ENCODE measurements at places on chromosomes 11 and 22.
A peak's percentile ranks its signal among the peaks of the same experiment; 100 is the strongest.

DNA sequence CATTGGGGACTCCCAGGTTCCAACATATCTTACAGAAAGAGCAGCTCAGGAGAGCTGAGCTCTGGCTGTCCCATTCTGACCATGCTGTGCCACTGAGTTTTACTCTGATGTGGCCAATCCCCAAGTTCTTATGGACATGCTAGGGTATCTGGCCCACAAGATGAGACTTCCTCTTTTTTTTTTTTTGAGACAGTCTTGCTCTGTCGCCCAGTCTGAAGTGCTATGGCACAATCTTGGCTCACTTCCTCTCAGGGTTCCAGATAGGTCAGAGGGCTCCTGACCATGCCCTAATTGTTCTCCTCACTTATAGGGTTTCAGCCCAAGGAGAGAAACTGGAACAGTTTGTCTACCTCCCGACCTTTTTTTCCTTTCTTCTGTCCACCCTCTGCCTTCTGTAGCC lies 152.3 kb upstream of the CCDC90B start:
- DNase-seq = no peak

- no peak for DNase-seq
Observed at GRCh38 chr11:115659061-115659963, 155.1 kb upstream of the CADM1 start.

GRCh38 chr11:116379185-116379828 lies 393.5 kb downstream of the BUD13 start:
- peak; percentile 1 for DNase-seq

- no peak for DNase-seq
Observed at GRCh38 chr11:110075847-110076208, 17.4 kb upstream of the ZC3H12C start.

GRCh38 chr11:65436412-65437032 lies 13.9 kb downstream of the NEAT1 start:
- DNase-seq = peak; percentile 21

DNA sequence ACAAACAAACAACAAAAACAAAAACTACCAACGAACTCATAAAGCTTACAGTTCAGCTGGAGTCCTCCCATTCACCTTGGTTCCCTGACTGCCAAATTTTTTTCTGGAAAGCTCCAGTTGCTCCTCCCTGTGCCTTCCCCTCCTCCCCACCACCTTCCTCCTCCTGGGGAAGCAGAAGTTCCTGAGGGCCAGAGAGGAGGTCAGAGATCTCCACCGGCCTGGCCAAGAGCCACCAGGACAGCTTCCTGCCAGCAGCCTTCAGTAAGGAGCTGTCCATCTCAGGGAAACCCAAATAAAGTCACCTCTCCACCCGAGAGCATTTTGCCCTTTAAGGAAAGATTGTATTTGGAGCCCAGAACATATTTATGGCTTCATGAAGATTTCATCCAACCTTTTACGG lies 20.0 kb downstream of the APLNR start:
- no peak for DNase-seq

DNA sequence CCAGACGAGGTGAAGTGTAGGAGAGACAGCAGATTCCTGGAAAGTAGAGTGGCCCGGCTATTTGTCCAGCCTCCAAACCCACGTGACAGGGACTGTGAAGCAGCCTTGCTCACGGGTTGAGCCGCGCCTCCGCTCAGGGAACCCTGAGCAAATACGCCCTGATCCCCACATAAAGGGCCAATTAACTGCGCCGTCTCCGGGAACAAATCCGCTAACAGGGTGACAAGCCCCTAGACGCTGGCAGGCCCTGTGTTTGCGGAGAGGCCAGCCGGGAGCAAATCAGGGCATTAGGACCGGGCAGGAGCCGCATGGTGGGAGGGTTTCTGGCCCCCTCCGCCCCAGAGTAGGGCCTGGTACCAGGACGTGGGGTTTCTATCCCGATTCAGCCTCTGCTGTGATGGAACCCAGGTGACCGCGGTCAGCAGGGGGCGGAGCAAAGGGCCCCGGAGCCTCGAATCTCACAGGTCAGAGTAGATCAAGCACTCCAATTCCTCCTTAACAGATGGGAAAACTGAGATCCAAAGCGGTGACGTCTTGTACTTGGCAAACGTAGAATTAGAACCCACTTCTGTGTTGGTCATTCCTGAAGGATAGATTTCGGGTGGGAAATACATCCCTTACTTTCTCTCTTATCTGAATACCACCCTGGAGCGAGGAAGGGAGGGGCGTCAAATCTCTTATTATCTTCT lies 2.0 kb upstream of the ROBO3 start:
- peak; percentile 16 for DNase-seq

- peak; percentile 79 for DNase-seq
Observed at GRCh38 chr11:118659314-118659952, 20.0 kb downstream of the TREH start.

DNA sequence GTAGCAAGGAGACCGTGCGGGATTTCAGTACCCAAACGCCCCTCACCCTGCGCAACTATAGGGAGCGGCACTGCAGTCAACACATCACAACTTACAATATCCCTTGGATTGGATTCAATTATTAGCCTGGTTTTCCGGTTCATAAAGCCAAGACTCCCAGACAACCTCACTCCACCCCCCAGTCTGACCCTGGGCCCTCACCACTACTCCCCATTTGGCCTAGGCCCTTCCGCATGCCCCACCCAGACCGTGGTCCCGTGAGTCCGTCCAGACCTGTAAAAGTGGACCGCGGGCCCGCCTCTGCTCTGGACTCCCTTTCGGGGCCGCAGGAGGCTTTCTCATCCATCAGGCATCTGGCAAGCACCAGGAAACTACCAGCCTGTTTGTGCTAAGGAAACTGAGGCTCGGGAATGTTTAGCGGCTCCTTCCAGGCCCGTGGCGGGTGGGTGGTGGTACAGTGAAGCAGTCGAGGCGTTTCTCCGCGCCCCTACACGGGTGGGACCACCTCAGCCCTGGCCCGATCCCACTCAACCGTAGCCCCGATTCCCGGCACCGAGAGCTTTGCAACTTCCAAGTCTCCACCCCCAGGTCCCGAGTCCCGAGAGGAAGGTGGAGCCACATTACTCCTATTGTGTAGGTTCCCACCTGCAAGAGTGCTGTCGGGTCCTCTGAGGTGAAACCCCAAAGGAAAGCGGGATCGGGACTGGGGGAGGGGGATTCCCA lies 679 bp upstream of the DPP3 start:
- peak; percentile 33 for DNase-seq

DNA sequence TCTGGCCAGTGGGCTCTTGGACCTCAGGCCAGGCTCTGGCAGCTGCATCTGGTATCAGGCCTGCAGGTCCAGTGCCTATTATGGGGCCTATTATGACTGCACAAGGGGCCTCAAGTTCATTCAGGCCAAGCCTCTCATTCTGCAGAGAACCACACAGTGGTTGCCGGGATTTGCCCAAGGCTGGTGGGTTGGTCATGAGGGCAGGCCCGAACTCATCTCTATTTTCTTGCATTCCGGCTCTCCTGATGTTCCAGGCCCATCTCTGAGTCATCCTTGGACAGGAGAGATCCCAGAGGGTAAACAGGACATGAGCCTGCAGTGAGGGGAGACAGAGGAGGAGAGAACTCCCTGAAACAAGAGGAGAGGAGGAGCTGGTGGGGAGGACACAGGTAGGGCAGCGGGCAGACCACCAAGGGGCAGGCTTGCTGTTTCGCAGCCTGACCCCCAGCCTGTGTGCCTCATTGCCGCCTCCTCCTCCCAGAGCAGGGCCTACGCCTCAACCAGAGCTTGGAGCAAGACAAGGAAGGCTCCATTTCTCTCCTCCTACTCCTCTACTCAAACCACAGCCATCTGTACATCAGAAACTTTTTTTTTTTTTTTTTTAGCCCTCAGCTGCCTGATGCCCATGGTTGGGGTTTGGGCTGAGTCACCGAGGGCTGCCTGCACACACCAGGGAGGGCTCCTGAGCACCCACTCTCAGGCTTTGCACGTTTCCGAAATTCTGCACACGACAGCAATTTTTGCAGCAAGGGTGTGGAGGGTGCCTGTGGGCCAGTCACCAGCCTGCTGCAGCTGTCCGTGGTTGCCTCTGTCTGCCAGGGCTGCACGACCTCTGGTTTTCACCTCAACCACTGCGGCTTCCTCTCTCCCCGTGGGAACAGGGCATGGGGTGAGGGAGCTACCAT lies 12.7 kb upstream of the TREH start:
- peak; percentile 18 for DNase-seq

DNA sequence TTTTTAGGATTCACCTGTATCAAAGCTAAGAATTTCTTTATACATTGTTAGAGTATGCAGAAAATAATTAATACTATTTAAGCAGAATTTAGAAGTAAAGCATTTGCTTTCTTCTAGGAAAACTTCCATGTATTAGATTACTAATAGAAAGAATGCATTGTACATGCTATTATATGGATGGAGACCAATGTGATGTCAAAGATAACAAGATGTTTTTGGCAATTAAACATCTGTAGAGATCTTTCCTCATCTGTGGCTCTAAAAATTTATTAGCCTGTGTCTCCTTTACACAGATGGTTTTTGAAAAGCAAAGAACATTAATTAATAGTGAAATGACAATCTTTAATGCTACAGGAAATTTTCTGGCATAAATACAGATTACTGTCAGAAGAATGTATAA lies 198.4 kb upstream of the CCDC179 start:
- no peak for DNase-seq

DNA sequence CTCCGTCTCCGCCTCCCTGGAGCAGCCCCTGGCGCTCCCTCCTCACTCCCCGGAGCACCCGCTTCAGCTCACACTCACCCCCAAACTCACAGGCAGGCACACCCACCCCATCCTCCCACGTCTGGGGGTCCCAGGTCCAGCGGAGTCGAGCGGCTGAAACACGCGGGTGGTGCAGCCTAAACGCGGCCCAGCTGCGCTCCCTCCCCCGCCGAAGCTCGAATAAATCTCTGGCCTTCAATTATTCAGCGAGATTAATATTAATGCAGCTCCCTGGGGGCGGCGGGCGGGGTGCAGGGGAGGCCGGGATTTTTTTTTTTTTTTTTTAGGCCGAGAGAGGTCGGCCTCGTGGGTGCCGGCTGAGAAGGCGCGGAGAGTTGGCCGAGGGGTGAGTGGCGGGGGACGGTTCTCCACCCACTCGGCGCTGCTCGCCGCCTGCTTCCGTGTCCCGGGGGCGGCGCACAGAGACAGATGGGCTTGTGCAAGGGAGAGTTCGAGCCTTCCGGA lies 524 bp upstream of the SLC1A2 start:
- no peak for DNase-seq

- DNase-seq = no peak
Observed at GRCh38 chr22:39739338-39740027, 154.1 kb downstream of the ENTHD1 start.

GRCh38 chr11:102553835-102554282 lies 23.3 kb upstream of the MMP7 start:
- no peak for DNase-seq

GRCh38 chr22:44862981-44863860 lies 110.8 kb downstream of the ARHGAP8 start:
- no peak for DNase-seq

- no peak for DNase-seq
Observed at GRCh38 chr11:109978895-109979294, 114.3 kb upstream of the ZC3H12C start.

DNA sequence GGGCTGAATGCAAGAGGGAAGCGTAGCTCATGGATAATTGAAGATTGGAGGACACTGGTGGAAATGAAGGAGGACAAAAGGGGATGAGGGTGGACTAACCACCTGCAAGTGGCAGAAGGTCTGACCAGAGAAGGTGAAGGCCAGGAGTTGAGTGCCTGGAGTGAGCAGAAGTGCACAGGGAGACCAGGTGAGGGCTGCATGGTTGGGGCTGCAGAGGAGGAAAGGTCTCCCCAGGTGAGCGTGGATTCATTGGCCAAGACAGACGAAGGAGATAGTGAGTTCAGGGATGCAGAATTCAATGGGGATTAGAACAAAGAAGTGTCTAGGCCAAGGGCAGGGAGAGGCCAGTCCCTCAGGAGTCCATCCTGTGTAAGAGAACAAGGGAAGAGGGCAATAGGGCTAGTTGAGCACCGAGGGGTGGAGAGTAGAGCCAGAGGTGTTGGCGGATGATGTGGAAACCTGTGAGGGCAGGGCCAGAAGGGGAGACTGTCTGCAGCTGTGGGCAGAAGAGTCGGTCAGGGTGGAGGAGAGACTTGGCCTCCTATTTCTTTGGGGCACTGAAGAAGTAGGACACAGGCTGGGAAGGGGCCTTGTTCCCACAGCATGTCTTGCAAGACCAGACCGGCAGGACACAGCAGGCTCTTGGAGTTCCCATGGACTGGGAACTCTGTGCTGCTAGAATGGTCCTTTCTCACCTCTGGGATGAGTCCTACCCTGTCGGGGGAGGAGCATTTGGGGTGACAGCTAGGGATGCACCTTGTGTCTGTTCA lies 6.7 kb downstream of the TRIM29 start:
- no peak for DNase-seq

GRCh38 chr11:65036931-65037330 lies 4.1 kb upstream of the SAC3D1 start:
- DNase-seq = no peak

- no peak for DNase-seq
Observed at GRCh38 chr11:10786451-10786850, 22.3 kb downstream of the EIF4G2 start.

GRCh38 chr22:31075961-31076360 lies 5.2 kb upstream of the SMTN start:
- no peak for DNase-seq

- DNase-seq = no peak
Observed at GRCh38 chr11:26607725-26608506, 35.9 kb upstream of the MUC15 start.

DNA sequence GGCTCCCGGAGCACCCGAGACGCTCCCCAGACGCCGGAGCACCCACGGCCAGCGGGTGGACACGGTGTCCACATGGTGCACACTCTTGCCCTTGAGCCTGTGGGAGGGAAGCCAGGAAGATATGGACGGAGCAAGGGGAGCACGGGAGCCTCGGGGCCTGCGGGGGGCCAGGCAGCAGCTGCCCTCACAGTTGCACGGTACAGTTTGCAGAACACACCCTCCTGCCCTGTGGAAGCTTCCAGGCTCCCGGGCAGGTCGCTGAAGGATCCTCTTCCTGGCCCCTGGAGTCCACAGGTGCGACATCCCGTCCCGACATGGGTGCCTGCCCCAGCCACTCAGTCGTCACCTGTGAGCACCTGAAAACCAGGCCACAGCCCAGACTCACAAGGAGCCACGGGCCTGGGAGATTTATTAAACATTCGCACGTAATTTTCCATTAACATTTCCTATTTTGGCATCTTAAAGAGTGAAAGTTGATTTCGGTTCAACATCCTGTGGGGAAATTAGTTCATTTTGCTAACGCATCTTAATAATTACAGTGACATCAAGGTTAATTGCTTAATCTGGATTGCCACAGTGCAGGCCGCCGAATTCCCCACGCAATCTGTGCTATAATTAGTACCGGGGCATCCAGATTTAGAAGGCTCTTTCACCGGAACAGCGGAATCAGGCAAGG lies 253.3 kb downstream of the BRD1 start:
- DNase-seq = no peak

- no peak for DNase-seq
Observed at GRCh38 chr11:47786373-47786772, 19.2 kb upstream of the FNBP4 start.

GRCh38 chr11:73597336-73597955 lies 466 bp downstream of the FAM168A start:
- DNase-seq = no peak

- DNase-seq = no peak
Observed at GRCh38 chr11:73757598-73757997, 3.3 kb downstream of the RAB6A start.
